Tongue (tissue), 3 donors: ENCODE measurements at places on chromosomes 1 and 21. TPM values are rescaled to one million over a fixed set of nuclear protein-coding genes. Genes with fewer than 3 reads are reported as not detected.
A peak's percentile ranks its signal among the peaks of the same experiment; 100 is the strongest.

DNA sequence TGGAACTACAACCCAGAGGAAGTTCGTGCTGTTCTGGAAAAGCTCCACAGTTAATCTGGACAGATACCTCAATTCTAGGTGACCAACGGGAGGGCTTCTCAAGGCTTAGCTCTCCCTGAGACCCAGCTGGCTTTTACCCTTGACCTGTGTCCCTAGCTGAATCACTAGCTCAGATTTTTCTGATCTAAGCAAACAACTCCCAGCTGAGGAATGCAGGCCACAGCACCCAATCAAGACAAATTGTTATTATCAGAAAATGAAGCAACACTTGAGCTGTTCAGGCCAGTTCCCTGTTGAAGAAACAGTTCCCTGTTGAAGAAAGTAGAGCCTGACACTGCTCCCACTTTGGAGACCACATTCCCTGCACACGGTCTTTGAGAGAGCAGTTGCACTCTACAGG lies 16.0 kb downstream of the DIO1 start:
- no peak for DNase-seq

Gene MATN1
- total RNA-seq = not detected

GRCh38 chr1:67355745-67356424 lies 48.2 kb downstream of the IL12RB2 start:
- no peak for DNase-seq

GRCh38 chr21:45848805-45849204 lies 132.8 kb upstream of the COL6A1 start:
- no peak for DNase-seq

DNA sequence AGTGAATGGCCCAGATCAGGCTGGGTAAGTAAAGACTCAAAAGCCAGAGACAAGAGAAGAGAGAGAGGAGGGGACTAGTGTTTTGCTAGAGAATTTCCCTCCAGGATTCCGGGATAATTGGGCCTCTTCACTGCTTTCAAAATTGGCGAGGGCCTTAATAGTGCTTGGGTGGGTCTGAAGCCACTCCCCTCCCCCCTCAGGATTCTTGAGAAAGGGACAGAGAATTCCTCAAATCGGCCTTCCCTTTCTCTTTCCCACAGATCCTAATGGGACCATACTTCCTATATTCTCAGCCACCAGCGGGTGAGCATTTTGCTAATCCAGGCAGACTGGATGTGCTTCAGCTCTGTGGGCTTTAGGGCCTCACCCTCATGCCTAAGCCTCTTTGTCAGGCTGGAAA lies 11.9 kb downstream of the SFN start:
- DNase-seq = no peak

Gene TRPM2
- total RNA-seq = 2.2 TPM

DNA sequence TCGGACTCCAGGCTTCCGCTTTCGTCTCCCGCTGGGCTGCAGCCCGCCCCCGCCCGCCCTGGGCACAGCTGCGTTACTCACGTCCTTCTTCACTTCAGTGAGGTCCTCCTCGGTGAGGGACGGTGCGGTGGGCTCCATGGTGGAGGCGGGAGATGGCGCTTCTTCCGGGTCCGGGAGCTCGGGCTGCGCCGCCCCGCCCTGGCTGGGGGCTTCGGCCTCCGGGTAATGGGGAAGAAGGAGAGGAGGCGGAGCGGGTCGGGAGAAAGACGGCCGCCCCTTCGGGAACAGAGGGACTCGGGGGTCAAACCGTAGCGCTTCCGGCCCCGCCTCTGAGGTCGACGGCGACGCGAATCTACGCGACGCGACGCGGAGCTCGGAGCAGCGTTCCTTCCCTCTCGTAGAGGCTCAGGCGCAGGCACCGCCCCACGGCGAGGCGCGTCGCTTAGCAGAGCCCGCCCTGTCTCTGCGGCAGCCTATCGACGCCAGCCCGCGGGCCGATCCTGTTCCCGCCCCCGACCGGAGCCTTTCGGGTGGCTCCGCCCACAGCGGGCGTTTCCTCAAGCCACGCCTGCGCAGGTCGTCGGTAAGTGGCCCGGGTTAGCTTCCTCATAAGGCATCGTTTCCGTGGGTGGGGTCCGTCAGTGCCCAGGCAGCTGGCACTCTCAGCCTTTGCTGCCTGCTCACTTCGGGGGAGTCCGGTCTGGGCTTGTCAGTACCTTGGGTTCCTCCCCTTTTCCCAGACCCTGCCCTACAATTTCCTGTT lies at the start of gene BCL10:
BCL10 (minus strand) TSS at position 418 of the 763 bp plus-strand sequence; CDS start at position 138, 280 bp downstream.
- peak; percentile 99 for DNase-seq

GRCh38 chr1:211925016-211925415 lies 94.5 kb upstream of the LPGAT1 start:
- peak; percentile 96 for DNase-seq

Gene GJA9
- not detected for total RNA-seq

DNA sequence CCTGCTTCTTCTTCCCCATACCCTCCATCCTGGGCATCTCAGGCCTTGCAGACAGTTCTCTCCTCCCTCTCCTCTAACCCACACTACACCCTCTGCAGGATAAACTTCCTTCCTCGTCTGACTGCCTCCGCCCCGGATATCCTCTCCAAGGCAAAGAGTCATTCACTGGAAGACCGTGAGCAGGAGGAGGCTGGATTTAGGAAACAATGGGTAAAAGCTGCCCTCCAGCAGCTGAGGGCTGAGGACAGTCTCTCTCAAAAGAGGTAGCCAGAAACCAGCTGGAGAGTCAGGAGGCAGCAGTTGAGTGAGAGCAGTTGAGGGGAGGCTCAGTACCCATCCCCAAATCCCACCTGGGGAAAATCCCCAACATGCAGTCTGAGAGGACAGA lies 1.4 kb downstream of the CSRP1 start:
- DNase-seq = no peak

Gene SYCP1
- total RNA-seq = not detected

DNA sequence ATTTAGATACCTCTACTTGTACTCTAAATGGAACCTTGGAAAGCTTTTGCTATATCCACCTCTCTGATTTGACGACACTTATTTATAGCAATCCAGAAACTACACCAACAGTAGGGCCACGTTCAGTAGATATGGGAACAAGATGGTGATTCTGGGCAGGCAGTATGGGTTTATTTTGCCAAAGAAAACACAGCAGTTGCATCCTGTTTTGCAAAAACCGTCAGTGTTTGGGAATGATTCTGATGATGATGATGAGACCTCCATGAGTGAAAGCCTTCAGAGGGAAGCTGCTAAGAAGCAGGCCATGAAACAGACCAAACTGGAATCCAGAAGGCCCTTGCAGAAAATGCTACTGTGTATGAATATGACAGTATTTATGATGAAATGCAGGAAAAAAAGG lies 41.5 kb upstream of the NEXN start:
- DNase-seq = no peak

DNA sequence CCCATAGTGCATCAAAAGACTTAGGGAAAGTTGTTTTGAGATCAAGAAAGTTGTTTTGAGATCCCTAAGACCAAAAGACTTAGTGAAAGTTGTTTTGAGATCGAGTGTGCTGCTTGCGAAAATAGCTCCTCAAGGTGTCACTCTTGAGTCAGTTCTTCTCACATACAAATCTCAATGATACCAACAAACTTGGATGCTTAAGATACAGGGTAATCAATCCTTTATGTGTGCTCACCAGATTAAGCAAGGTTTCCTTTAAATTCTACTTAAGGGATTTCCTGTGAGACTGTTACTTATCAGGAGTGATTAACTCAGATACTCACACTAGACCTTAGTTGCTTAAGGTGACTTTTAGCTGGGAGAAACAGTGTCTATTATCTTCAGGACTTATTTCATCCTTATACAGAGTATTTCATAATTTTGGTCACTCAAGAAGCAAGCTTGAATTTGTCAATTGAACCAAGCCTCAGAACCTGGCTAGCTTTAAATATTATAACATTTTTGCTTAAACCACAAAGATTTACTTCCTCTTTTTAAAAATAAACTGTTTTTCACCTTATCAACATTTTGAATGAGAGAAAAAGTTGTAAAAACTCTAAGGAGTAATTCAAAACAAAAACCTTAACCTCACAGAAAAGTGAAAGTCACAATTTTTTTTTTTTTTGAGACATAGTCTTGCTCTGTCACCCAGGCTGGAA lies 8.0 kb upstream of the RLF start:
- peak; percentile 72 for DNase-seq

DNA sequence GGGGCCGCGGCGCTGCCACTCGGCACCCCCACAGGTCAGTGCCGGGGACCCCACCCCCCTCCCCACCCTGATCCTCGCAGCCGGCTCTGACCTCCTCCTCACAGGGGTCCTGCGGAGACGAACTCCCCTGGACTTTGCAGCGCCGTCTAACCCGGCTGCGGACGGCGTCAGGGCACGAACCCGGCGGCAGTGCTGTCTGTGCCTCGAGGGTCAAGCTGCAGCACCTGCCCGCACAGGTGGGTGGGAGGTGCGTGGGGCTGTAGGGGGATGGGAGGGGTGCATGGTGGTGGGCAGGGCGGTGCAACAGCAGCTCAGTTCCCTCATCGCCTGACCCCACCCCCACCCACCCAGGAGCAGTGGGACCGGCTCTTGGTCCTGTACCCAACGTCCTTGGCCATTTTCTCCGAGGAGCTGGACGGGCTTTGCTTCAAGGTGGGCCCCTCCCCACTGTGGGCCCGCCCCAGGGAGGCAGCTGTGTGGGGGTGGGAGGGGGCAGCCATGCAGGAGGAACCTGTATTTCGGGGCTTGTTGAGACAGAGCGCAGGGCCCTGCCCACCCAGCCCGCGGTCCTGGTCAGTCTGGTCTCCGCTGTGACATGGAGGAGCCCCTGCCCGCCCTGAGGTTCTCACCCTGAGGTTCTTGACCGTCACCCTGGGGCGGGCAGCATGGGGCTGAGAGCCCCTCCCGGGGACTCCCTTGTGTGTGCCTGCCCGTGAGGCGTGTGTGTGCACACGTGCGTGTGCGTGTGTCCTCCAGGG lies 4.9 kb downstream of the PLEKHN1 start:
- DNase-seq = no peak

GRCh38 chr1:115492019-115492595 lies 149.7 kb upstream of the VANGL1 start:
- no peak for DNase-seq

GRCh38 chr1:242842094-242842493 lies 317.6 kb upstream of the PLD5 start:
- no peak for DNase-seq

GRCh38 chr1:201870397-201870796 lies 18.3 kb upstream of the SHISA4 start:
- no peak for DNase-seq

Gene SPRR5
- not detected for total RNA-seq

- DNase-seq = no peak
These were observed 3.2 kb downstream of the SH3D21 start for GRCh38 chr1:36309397-36309796.

Gene FLG2
- 0.21 TPM for total RNA-seq

- no peak for DNase-seq
These were observed 840.7 kb upstream of the ADAMTS5 start for GRCh38 chr21:27807596-27807995.

DNA sequence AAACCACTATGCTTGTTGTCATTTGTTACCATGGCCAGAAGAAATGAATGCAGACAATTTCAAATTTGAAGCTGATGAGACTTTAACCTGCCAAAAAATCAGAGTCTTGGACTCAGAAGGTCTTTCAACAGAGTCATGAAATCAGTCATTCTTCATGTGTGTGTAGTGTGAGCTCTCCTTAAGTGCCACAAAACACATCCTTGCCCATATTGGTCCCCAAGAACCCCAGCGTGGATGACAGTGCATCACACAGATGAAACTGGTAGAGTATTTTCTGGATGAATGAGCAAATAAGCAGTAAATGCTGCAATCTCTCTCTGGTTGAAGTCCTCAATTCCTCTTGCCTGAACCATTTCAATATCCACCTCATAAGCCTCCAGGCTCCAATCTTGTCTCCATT lies 28.7 kb upstream of the ETS2 start:
- DNase-seq = no peak

DNA sequence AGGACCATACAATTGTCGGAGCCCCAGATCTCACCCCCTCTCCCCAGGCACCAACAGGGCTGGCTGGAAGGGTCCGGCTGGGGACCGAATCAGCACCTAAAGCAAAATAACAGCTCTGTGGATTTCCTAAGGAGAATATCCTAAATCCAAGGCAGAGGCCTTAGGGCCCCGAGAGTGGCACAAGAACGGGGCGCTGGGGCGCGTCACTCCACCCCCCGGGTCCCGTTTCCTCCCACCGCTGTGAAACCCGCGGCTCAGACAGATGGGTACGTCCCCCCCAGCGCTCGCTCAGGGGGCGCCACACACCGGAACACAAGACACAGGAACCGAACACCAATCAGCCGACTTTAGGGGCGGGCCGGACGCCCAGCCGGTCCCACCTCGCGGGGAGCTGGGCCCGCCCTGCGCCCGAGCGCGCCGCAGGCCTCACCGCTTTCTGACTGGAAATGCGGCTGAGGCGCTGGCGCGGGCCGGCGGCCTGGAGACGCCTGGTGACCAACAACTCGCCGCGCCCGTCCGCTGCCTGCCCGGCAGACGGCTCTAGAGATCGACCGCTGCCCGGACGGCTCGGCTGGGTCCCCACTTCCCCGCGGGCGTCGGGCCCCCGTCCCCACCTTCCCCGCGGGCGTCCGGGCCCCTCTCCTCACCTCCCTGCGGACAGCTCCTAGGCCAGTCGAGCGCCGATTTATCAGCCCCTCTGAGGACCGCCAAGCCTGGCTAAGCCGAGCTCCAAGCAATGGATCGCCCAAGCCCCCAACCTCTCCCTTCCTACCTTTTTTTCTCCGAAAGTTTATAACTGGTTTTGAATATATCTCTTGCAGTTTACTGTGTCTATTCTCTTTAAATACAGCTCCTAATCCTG lies at the start of gene HFM1:
HFM1 (minus strand) TSS at position 687 of the 862 bp plus-strand sequence. CDS start 3,755 bp downstream, outside the sequence.
- peak; percentile 95 for DNase-seq

Gene MNDA
- total RNA-seq = 5.9 TPM
